ENCODE measurements at places on chromosomes 11 and 22.

DNA sequence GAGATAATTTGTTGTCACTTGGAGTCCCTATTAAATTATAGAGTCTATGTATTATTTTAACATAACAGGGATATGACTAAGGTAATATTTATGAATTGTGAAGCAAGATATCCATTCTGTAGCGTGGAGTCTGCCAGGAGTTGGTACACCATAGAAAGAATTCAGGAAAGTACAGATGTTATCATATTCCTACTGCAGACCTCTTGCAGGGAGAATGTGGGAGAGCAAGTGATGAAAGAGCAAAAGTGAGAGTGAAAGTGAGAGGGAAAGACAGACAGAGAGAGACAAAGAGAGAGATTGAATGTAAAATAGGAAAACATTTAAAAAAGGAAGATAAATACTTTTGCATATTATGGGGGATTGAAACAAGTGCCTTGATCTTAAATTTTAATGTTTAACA lies 468.8 kb downstream of the CNTN5 start:
- no peak for DNase-seq

- DNase-seq: no peak
Measured at GRCh38 chr22:39616781-39617180, 46.2 kb downstream of the CACNA1I start.

GRCh38 chr11:56624661-56625110 lies 10.0 kb upstream of the OR5M1 start:
- peak; percentile 0 for DNase-seq

DNA sequence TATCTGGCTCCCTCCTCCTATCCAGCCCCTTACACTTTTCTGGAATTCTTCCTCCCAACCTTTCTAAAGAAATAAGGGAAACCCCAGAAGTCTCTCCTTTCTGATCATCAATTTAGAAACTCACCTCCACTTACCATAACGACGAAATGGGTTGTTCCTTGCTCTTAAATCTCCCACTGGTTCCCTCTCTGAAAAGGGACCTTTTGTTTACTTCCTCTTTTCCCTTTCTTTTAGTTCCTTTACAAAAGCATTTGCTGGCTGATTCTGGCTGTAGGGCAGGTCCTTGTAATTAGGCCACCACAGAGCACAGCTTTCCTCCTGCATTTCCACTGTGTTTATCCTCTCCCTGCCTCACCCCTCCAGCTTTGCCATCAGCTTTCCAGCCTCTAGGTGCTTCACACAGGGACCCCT lies 12.0 kb downstream of the JAML start:
- DNase-seq: no peak

GRCh38 chr11:11501546-11502262 lies 120.1 kb downstream of the GALNT18 start:
- no peak for DNase-seq

All from T-helper 1 cell (primary cell).